ENCODE measurements at places on chromosomes 2 and 18.
A peak's percentile ranks its signal among the peaks of the same experiment; 100 is the strongest.

- H3K36me3 ChIP-seq = peaks cover 43% of the 10 kb centered on the region
- peaks cover 37% of the 10 kb centered on the region for H3K4me1 ChIP-seq
- no peaks in the 10 kb centered on the region for H3K27me3 ChIP-seq
- H3K27ac ChIP-seq = peak overlapping the region; percentile 94
- DNase-seq = peak; percentile 69
Measured at GRCh38 chr2:85539361-85540132, 579 bp downstream of the MAT2A start.

DNA sequence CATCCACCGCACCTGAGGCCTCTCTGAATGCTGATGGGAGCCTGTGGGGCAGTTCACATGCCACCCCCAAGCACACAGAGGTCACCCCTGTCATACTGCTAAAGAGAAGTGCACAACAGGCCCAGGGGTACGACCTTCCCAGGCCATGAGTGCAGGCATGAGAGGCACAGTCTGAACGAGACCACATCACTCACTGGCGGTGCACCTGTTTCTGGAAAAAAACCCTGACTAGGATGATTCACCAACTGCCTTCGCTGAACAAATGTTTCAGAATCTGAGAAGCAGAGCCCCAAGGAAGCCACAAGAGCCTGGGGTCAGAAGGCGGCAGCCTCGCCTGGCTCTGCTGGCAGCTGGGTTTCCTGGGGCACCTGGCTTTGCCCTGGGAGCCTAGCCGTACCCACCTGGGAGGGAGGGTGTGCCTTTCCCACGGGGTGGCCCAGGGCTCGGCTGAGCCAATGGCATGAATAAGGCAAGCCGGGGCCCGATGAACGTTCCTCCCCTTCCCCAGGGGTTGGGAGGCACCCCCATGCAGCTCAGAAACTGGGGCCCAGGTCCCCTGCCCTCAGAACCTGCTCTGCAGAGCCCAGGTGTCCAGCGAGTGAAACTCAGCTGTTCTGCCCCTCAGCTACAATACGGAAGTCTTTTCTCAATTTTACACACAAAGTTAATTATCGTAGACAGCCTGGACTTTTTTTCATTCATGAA, 73.8 kb downstream of the HDAC4 start:
- DNase-seq = peak; percentile 82
- H3K4me3 ChIP-seq = peak overlapping the region; percentile 66
- H3K4me1 ChIP-seq = peaks cover 84% of the 10 kb centered on the region
- H3K27me3 ChIP-seq = no peaks in the 10 kb centered on the region

DNA sequence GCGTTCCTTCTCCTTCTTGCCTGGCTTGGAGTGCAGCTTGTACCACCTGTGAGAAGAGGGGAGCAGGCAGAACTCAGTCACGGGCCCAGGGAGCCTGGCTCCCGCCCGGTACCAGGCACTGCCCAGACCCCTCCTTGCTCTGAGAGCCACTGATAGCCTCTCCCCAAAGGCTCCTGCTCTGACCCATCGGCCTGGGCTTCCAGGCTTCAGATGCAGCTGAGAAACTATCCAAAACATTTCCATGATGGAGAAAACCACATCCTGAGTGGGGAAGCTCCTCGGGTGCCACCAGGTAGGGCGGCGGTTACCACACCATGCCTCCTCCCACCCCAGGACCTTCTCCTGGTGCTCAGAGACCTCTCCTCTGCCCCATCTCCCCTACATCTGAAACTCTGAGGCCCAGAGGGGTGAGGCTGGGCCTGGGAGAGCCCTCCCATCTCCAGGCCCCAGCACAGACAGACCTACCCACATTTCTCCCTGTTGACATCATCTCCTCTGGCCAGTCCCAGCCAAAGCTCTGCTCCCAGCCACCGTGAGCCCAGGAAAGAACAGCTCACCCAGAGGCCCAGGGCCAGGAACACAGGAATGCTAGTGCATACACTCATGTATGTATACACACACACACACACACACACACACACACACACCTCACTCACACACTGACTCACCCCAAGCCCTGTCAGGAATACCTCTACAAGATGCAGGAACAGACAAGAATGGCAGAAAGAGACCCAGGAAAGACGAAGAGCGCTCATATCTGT, 17.9 kb upstream of the SFXN5 start:
- H3K27ac ChIP-seq = peak overlapping the region; percentile 6
- peaks cover 10% of the 10 kb centered on the region for H3K36me3 ChIP-seq
- no peak for DNase-seq
- H3K4me3 ChIP-seq = no peak overlapping the region

DNA sequence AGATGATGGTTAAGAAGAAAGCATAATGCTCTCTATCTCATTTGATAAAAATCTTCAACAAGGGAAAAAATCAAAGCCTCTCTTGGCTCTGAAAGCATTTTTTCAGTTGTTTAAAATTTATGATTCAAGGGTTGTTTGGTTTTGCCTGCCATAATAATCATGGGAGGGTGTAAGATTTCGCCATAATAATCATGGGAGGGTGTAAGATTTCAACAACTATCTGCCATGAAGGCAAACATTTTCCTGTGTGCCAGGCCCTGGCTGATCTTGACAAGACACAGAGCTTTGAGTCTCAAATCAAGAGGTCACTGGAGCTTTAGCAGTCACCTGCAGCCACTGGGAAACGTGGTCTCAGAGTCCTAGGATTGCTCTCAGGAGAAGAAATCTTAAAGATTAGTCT, 175.1 kb upstream of the PIEZO2 start:
- no peak overlapping the region for H3K4me3 ChIP-seq
- no peaks in the 10 kb centered on the region for H3K27me3 ChIP-seq
- H3K4me1 ChIP-seq = no peaks in the 10 kb centered on the region
- DNase-seq = no peak
- no peak overlapping the region for H3K27ac ChIP-seq

DNA sequence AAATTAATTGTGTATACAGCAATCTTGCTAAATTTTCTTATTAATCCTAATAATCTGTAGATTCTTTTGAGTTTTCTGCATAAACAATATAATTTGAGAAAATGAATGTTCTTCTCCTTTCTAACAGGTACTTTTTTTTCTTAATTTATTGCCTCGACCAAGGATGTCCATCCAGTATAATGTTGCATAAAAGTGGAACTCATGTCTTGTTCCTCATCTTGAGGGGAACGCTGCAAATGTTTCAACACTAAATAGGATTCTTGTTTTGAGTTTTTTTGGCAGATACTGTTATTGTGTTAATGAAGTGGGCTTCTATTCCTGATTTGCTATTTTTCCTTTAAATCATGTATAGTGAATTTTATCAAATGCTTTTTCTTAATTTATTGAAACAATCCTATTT, 244.4 kb upstream of the REV1 start:
- H3K4me1 ChIP-seq = no peaks in the 10 kb centered on the region
- H3K27me3 ChIP-seq = no peaks in the 10 kb centered on the region
- no peaks in the 10 kb centered on the region for H3K36me3 ChIP-seq
- no peak for DNase-seq

- DNase-seq = no peak
- H3K36me3 ChIP-seq = peaks cover 10% of the 10 kb centered on the region
- H3K4me1 ChIP-seq = peaks cover 35% of the 10 kb centered on the region
Measured at GRCh38 chr2:233994151-233994550, 56.4 kb upstream of the SPP2 start.
